ENCODE measurements at places on chromosomes 11 and 22.

DNA sequence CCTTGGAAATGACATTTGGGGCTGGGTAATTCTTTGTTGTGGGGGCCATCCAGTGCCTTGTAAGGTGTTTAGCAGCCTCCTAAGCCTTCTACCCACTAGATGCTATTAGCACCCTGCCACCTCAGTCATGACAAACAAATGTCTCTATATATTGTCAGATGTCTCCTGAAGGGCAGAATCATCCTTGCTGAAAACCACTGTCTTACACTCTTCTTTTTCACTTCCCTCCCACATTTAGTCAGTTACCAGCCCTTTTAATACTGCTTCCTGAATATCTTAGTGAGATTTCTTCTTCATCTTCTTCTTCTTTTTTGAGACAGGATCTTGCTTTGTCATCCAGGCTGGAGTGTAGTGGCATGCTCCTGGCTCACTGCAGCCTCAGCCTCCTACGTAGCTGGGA is 33.1 kb downstream of the TNRC6B start:
- peak; percentile 62 for DNase-seq

GRCh38 chr11:26442131-26442530 is 110.2 kb downstream of the ANO3 start:
- DNase-seq, result no peak

DNA sequence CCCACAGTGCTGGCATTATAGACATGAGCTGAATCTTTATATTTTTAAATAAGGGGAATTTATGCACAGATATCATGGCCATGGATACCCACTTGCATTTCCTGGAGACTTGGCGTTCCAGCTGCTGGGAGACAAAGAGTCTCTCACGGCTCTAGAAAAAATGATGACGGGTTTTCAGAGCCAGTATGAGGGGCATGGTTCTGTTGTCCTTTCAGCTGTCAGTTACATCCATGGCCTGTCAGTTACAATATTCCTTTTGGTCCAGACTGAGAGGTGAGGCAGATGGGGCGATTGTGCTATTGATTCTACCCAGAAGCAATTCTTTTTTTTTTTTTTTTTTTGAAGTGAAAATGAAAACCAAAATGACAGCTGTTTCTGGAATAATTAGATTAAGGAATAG is 29.7 kb downstream of the USH1C start:
- DNase-seq, result no peak

- DNase-seq, result no peak
Observed at GRCh38 chr11:12123799-12124198, 13.4 kb downstream of the MICAL2 start.

DNA sequence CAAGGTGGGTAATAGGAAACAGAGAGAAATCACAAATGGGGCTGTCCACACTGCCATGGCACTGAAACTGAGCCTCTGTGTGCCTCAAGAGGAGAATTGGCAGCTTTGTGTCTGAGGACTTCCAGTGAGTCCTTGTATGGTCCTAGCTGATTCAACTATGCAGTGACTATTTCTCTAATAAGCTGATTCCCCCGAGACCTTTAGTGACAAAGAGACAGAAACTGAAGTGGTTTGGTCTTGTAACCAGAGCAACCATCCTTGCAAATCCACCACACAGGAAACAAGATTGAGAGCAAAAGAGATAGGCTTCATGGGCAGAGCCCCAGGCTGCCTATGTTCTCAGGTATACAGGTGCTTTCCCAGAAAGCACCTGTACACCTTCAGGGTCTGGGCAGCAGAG is 1038.5 kb downstream of the NTM start:
- DNase-seq, result no peak

DNA sequence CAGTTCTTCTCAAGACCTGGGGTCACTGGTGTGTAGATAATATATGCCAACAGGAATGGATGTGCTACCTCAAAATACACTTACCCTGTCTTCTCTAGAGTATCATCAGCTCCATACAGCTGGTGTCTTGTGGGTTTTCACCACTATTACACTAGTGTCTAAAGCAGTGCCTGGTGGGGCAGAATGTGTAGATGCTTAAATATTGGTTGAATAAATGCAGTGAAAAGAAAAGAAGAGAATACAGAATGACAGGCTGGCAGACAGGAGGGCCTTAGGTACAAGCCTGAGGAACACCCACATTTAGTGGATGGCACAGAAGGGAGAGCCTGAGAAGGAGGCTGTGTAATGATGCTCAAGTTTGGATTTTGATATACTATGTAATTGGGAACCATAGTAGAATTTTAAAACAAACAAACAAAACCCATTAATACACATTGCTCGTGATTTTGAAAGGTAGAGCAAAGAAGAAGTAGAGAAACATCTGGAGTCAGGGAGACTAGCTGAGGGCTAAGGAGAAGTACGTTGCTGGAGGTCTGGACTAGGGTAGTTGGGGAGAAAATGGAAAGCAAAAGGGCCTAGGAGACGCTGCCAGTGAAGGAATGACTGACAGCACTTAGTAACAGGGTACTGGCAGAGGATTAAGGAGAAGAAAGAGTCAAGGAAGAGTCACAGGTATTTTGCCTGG is 20.5 kb upstream of the RAG2 start:
- no peak for DNase-seq

DNA sequence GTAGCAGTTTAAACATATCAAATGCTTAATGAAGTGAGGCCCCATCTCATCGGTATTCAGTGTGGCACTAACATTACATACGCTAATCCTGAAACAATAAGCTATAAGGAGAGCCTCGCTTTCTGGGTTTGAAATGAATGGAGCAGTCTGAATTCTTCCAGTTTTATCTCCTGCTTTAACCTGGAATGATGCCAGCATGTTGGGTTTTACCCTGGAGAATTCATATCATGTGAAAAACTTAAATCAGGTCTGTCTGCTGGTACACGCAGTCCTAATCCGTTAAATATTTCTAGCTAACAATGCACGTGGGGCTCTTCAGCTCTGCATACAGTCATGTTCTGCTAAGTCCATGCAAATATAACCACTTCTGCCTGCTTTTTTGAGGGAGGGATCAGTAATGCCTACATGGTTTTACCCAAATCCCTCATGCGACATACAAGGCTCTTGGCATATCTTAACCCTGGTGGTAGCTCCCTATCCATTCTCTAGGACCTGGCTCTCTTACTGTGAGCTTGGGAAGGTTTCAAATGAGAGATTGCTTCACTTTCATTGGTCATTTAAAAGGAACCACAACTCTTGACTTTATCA is 92.7 kb downstream of the COMMD9 start:
- no peak for DNase-seq

- no peak for DNase-seq
Observed at GRCh38 chr11:130765951-130766649, 150.2 kb downstream of the SNX19 start.

Measured in GM10248 (cell line).